ENCODE measurements at places on chromosomes 5 and 9. TPM values are rescaled to one million over a fixed set of nuclear protein-coding genes. Genes with fewer than 3 reads are reported as not detected.

The CDX1 gene
- polyA plus RNA-seq: 1.1 TPM

The RORB gene
- 0.17 TPM for polyA plus RNA-seq

The CCDC171 gene
- 6.1 TPM for polyA plus RNA-seq

The ANKDD1B gene
- 6.2 TPM for polyA plus RNA-seq

The PFN3 gene
- polyA plus RNA-seq: 6.2 TPM

The FCN2 gene
- 0.77 TPM for polyA plus RNA-seq

The ZNF608 gene
- polyA plus RNA-seq: 60.7 TPM

DNA sequence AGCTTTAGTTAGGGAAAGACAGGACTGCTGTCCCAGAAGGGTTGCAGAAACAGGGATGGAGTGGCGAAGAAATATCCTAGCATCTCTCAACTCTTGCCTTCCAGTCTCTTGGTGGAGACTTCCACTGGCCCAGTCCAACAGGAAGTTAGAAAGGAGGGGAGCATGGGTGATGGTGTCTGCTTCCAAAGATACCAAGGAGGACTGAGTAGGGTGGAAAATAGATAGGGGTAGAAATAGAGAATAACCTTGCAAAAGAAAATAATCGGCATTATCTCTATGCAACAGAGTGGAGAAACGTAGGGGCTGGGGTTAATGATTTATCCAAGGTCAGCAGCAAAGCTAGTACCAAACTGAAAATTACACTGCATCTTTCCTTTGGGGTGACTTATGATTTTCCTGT is 242.3 kb downstream of the PSAT1 start:
- no peak for DNase-seq

- DNase-seq: no peak
Measured at GRCh38 chr5:32000731-32001130, 173.4 kb downstream of the GOLPH3 start.

GRCh38 chr5:100791391-100791790 is 111.7 kb downstream of the ST8SIA4 start:
- no peak for DNase-seq

DNA sequence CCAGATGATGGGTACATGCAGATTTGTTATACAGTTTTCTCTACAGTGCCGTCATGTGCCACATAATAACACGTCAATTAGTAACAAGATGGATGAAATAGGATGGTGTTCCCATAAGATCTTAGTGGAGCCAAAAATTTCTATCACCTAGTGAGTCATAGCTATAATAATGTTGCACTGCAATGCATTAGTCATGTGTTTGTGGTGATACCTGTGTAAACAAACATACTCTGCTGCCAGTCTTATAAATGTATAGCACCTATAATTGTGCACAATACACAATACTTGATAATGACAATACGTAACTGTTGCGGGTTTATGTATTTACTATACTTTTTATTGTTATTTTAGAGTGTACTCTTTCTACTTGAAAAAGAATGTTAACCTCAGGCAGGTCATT is 865.4 kb downstream of the MAT2B start:
- DNase-seq: no peak

DNA sequence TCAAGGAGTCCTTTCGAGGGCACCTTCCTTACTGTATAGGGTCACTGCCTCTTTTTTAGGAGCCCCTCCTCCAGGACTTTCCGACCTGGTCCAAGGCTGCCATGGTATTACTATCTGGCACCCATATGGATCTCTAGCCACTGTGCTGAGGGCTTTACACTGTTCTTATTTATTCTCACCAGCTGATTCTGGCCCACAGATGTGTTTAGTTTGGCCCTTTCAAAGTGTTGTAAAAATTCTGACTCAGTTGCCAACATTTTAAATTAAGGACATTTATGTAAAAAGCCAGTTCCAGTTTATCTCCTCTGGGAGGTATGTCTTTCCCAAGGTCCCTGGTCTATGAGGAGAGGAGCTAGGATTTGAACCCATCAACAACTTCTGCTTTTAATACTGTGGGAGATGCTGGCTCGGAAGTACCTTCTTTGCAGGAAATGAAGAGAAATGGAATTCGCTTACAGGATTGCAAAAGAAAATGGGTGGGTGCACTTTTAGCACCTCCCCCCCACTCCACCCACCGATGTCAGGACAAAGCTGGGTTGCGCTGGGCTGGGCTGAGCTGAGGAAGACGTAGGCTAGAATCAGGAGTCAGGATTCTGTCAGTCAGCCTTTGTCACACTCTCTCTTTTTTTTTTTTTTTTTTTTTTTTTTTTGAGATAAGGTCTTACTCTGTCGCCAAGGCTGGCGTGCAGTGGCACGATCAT is 7.8 kb downstream of the JADE2 start:
- no peak for DNase-seq

GRCh38 chr5:114504560-114504959 is 142.7 kb downstream of the KCNN2 start:
- no peak for DNase-seq

GRCh38 chr5:141534492-141535213 is 45.8 kb downstream of the PCDHGC5 start:
- DNase-seq: no peak

DNA sequence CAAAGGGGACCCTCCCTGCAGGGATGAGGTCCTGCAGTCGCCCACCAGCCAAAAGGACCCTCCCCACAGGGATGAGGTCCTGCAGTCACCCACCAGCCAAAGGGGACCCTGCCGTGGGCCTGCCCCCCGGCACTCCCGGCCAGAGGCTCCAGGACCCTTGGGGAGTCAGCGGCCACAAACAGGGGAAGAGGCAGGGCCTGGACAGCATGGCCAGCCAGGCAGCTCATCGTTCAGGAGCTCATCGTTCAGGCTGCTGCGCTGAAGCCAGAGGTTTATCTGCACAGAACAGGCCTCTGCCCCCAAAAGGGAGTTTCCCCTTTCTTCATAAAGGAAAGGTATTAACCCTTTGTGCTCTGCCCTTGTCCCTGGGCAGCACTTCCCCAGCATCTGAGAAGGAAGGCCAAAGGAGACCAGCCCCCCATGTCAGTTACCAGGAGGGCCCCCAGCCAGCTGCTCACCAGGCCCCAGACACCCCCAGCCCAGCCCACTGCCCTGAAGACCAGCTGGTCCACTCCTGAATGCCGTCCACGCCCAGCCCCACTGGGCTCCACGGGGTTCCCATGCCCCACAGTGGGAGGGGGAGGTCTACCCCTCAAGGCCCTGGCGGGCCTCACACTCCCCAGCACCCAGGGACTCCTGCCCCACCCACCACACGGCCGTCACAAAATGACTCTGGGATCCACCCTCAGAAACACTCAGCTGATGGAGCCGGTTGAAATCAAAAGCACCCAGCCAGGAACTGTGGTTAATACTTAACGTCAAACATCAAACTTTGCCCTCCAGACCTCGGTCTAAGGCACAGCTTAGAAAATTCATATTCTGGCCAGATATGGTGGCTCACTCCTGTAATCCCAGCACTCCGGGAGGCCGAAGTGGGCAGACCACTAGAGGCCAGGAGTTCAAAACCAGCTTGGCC is 6.3 kb downstream of the SLC12A7 start:
- no peak for DNase-seq

GRCh38 chr9:14993061-14993800 is 83.0 kb upstream of the FREM1 start:
- peak; percentile 93 for DNase-seq

DNA sequence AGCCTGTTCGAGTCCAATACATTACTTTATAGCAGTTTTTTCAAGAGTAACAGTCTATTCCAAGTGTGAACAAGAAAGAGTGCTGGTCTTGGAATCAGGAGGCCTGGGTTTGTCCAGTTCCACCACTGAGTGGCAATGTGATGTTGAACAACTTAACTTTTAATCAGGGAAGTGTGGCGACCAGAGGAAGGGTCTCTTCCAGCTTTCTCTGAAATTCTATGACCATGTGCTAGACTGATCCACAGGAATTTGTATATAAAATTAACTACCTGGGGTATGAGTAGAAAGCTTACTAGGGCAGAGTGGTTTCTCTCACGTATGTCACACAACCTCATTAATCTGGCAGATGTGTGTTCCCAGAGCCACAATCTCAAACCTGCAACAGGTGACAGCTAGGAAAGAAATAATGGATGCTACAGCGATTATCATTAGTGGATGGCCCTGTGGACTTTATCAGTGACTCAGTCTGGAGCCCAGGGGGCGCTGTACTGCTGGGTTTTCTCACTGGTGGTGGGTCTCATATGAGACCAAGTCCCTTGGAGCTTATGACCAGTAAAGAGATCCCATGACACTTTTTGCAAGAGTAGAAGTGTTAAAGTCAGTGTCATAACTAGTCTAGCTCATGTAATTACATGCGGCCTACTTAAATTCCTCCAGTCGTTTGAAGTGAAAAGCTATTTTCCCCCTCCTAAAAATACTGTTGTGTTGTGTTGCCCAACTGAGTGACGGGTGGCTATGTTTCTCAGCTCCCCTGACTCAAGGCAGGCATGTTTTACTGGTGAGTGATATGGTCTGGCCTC is 116.5 kb downstream of the GDNF start:
- DNase-seq: no peak

GRCh38 chr5:40646266-40646665 is 33.4 kb upstream of the PTGER4 start:
- DNase-seq: peak; percentile 55

DNA sequence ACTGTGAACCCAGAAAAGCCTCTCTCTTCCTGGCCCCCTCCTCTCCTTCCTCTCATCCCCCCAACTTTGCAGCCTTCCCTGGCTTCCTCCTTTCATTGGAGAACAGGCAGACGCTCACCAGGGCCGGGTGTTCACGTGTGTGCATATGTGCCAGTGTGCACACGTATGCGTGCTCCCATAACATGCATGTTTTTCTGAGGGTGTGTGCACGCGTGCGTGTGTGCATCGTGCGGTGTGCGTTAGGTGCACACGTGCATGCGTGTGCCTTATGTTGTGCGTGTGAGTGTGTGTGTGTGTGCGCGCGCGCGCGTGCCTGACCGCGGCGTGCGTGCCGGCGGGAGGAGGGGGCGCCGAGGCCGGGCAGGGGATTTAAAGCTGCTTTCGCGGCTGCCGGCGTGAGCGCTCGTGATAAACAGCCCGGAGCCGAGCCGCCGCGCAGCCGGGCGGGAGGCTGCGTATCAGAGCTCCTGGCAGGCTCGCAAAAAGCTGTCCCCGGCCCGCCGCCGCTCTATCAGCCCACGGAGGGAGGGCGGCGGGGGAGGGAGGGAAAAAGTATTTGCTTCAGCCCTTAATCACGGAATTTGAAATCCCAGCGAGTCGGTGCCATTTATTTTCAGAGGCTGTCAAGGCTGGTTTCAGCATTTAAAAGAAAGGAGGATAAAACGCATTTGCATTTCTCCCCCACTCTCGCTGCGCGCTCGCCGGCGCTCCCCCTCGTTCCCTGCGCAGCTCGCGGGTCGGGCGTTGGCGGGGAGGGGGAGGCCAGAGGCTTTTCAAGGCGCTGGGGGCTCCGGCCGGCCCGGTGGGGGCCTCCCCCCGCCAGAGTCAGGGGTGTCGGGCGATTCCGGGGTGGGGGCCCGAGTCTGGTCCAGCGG is 183.9 kb downstream of the C9orf50 start:
- peak; percentile 92 for DNase-seq

DNA sequence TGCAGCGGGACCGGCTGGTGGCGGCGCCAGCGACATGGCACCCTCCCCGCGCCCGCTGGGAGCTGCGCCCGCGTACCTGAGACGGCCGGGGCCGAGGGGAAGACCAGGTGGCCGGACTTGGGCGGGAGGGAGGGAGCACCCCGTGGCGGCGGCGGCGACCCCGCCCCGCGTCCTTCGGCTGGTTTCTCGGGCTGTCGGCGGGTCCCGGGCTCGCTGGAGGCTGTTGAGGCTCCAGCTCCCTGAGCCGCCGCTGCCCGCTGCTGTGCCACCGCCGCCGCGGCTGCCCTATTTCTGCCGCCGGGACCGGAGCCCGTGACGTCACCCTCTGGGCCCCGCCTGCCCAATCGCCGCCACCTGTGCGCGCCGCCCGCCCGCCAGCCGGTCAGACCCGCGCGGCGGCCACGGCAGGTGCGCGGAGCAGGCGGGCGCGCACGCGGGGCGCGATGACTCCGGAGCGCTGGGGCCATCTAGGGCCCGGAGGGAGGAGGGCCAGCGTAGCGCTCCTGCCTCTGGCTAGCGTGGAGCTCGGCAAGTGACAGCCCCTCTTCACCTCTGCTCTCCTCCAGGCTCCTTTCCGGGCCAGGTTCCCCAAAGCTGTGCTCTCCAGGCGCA is at the start of gene FSTL4:
FSTL4 (minus strand) TSS at position 293 of the 612 bp plus-strand sequence.
- DNase-seq: peak; percentile 11

DNA sequence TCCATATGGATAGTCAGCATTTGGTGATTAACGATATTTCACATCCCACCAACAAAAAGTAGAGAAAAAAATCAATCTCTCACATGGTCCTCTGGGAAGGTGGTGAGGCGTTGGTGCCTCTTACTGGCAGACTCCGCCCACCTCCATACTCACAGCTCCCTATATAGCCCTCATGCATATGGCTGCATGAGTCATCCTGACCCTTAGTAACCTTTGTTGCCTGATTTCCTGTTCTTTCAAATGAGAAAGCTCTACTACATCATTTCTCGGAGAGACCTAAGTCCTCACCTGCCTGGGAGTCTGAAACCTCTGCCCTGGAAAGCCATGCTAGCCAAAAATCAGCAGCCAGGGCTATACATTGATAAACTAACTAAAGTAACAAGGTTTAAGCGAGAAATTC is 33.3 kb upstream of the ABCA1 start:
- DNase-seq: no peak

GRCh38 chr9:116232424-116233159 is 79.0 kb downstream of the PAPPA start:
- no peak for DNase-seq

DNA sequence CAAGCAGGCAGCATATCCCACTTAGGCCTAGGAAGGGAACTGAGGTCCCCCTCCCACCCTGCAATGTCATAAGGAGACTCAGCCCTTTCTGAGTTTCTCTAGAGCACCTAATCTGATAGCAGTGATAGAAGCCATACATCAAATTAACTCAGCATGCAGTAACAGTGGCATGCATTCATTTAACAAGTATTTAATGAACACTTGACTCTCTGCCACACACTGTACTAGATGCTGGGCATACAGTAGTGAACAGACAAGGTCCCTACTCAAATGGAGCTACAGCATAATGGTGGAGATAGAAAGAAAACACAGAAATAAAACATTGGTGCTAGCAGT is 58.6 kb downstream of the SLC22A5 start:
- DNase-seq: no peak

DNA sequence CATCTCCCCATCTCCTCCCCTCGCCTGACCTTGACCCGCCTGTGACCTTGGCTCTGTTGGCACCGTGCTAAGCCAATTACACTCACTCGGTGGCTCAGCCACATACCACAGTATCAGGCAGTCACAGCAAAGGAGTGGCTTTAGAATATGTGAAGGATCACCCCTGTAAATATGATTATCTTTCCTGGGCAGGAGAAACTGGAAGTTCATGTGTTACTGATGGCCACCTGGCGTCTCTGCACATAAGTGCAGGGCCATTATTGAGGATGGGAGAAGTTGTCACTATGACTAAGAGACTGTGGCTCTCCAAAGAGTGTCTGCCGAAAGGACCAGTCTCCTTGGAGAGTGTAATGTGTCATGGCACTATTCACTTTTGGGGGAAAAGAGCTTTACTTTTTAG is 116.9 kb upstream of the S1PR3 start:
- no peak for DNase-seq

DNA sequence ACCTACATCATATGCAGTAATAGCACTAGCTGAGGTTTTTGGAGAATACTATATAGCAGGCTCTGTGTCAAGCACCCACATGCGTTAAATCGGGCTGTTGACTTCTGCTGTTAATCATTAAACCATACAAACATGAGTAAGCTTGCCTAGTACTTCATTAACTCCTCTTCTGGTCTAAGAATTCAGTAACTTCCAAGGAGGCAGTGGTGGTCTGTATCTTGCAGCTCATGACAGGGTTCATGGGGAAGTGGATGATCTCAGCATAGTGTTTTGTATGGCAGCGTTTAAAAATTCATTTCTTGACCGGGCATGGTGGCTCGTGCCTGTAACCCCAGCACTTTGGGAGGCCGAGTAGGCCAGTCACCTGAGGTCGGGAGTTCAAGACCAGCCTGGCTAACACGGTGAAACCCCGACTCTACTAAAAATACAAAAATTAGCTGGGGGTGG is at the start of gene HAVCR1:
HAVCR1 (minus strand) TSS at position 24 of the 447 bp plus-strand sequence. CDS start 1,173 bp downstream, outside the sequence.
- DNase-seq: peak; percentile 38
